ENCODE measurements at places on chromosomes 3 and 15.

DNA sequence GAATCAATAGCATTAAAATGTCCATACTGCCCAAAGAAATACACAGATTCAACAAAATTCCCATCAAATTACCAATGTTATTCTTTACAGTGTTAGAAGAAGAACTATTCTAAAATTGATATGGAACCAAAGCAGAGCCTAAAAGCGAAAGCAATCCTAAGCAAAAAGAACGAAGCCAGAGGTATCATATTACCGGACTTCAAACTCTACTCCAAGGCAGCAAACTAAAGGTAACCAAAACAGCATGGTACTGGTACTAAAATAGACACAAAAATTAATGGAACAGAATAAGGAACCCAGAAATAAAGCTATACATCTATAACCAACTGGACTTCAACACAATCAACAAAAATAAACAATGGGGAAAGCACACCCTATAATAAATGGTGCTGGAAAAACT, 167.5 kb downstream of the ADAMTS9 start:
- no peak for DNase-seq

DNA sequence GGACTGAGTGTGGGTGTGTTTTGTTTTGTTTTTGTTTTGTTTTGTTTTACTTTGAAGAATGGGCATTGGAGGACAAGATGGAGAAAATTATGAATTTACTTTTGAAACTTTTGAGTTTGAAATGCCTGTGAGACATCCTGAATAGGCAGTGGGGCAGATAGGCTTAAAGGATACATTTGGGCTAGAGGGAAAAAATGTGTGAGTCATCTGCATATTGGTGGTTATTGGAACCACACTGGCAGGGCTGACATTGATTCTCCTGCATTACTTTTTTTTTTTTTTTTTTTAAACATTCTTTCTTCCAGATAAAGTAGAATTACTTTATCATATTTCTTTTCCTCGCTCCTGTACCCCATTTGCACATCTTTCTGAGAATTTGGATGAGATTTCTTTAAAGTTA, 56.1 kb downstream of the CALML4 start:
- DNase-seq = no peak

DNA sequence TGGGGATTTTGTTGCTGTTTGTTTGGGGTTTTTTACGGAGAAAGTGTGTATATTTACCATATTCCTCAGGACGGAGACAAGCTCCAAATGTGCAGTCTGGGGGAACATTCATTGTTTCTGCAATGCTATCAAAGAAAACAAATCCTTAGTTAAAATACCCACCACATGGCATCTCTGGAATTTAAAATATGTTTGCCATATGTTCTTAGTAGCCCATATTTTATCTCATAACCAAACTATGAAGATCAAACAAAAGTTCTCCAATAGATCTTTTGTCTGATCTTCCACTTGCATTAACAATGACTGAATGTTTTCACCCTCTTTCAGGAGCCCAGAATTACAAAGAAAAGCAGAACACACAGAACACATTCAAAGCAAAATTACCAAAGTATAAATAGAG, 35.3 kb downstream of the EFHB start:
- DNase-seq = no peak

DNA sequence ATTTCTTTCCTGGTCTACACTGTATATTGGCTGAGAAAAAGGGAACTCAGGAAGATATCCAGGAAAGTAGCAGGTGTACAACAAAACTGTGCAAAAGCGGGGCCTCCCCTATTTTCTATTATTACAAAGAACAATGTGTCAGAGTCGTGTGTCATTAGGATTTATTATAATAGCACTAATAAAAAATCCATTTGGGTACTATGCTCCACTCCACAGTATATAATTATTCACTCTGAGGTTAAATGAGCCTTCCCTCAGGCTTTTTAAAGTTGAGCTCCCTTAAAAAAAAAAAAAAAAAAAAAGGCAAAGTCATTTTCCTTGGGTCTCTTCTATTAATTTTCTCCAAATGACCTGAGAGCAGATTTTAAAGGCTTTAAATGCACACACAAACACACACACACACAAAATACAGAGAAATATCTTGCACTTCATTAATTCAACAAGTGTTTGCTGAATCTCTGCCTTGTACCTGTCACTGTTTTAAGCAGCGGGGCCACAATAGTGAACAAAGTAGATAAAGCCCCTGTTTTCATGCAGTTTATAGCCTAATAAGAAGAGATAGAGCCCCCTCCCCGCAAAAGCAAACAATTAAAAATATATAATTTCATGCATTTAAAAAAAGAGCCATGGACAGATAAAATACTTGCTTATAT, 1.3 kb upstream of the DPP8 start:
- DNase-seq = no peak

DNA sequence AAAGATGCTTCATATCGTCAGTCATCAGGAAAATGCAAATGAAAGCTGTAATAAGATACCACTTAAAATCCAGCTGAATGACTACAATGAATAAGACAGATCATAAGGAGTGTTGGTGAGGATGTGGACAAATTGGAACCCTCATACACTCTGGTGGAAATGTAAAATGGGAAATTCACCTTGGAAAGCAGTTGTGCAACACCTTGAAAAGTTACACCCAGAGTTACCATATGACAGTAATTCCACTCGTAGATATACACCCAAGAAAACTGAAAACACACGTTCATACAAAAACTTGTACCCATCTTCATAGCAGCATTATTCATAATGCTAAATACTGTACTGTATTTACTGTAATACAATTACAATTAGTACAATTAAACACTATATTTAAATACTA, 2.3 kb downstream of the TTC23 start:
- no peak for DNase-seq

DNA sequence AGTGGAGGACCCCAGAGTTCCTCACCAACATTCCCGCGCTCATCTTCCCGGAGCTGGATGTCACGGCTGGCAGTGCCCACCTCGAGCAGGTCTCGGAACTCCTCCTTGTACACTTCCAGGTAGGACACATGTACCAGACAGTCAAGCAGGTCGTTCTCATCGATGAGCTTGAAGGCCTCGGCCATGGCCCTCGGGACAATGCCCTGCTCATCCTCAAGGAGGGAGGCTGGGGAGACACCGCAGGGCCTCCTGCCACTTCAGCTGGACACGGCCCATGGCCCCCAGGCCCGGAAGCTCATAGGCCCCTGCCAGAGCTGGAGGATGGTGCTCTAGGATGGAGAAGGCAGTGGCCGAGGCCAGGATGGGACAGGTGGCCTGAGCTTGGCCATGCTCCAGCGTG, 5.6 kb downstream of the KIF7 start:
- DNase-seq = no peak

DNA sequence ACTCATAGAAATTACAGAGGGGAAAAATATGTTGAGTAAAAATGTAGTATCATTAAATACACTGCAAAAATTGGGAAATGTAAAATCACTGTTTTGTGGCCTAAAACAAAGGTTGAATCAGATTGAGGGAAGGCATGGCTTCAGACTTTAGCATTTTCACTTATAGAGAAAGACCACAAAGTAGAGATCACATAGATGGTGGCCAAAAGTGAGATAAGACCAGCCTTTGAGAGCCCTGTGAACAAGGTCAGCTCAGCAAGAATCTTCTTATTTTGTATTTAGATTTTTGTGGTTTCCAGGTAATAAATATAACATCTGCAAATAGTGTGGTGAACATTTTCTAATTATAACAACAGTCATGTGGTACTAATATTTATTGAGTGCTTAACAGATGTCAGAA, 544.8 kb upstream of the DPPA4 start:
- no peak for DNase-seq

DNA sequence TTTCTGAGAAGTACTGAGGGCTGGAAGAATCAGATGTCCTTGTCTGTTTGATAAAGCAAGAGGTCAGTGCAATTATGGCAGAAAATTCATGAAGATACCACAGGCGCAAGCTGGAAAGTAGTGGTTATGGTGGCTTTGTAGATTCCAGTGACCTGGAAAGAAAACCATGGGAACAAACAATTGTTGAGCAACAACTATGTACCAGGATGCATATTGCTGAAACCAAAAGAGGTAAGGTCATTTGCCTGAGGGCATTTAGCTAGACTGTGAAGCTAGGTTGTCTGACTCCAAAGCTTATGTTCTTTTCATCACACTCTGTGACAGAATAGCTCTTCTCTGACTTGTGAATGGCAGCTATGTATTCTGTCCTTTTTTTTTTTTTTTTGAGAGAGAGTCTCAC, 74.0 kb downstream of the B3GALNT1 start:
- no peak for DNase-seq

GRCh38 chr3:146115619-146116018, 45.4 kb downstream of the PLOD2 start:
- no peak for DNase-seq

- no peak for DNase-seq
Measured at GRCh38 chr15:52879904-52880303, 89.8 kb upstream of the ONECUT1 start.

- no peak for DNase-seq
Measured at GRCh38 chr3:181629029-181629428, 82.7 kb upstream of the SOX2 start.

DNA sequence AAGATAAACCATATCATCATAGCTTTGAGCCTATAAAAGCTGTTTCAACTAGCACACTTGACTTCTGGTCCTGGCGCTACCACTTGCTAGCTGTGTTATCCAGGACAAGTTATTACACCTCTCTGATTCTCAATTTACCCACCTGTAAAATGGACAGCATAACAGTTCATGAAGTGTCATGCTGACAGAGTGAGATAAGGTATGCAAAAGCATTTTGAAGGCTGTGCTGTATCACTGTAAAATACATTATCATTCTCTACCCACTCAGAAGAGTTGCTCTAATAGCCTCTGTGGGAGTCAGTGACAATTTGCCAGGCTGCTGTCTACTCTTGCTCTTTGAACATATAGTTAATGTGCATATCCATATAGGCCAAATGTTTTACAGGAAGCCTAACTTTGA, 93.0 kb downstream of the SSR3 start:
- DNase-seq = no peak

- DNase-seq = no peak
Measured at GRCh38 chr3:41679374-41679773, 282.5 kb downstream of the ULK4 start.

- no peak for DNase-seq
Measured at GRCh38 chr3:82294609-82295008, 533.2 kb upstream of the GBE1 start.

- DNase-seq = no peak
Measured at GRCh38 chr3:120460181-120460790, 9.5 kb upstream of the FSTL1 start.

DNA sequence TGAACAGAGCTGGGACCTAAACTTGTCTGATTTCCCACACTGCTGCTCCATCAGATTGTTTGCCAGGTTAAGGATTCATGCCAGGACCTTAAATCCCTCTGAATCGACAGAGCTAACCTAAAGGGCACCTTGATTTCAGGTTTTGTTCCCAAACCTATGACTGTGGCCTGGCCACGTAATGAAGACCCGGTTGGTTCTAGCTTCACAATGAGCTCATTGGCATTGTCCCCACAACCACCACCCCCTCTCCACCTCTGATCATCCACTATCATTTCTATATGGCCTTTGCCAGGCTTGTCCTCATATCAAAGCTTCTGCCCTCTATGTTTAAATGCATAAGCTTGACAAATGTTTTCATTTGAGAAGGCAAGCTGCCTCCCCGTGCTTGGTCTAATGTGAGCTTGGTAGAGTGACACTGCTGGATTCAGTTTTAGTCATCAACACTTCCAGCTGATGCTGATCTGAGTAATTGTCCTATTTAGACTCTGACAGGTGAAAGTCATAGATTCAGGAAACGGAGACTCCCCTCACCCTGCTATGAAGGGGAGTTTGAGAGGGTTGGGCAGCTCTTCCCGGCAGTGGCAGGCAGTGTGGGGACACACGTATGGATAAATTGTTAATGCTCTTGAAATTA, 407.1 kb upstream of the CFAP20DC start:
- no peak for DNase-seq

GRCh38 chr3:122794483-122794778, 438 bp upstream of the SLC49A4 start:
- no peak for DNase-seq

DNA sequence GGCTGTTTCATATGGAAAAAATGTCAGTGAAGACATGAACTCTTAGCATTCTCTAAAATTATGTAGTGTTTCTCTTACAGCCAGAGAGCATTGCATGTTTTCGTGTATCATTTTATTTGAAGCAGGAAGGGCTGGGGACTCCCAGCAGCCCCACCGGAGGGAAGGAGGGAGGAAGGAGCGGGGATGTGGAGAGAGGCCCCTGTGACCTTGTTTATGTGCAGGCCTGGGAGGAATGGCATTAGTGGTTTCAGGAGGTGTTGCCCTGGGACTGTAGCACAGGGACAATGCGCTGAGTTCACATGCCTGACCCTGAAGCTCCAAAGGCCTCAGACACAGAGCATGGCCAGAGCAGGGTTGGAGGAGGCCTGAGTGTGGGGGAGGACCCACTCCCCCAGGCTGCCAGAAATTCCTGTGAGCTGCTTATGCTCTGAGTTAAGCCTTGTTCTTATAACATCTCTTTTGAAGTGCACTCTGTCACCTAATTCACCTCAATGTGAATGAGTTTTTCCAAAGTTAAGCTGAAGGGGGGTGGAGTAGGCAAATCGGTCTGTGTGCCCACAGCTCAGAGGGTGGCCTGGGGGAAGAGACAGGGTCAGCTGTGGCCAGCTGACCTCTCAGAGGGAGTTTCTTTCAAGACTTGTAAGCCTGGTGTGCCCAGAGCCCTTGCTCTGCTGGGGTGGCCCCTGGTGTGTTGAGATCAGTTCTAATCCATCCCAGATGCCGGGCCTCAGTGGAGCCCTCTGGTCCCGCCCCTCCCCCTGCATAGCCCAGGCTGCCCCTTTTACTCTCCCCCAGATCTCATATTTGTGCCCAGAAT, 3.9 kb upstream of the RNU6-1 start:
- no peak for DNase-seq

GRCh38 chr15:91422797-91423196, 322.7 kb downstream of the SV2B start:
- no peak for DNase-seq

DNA sequence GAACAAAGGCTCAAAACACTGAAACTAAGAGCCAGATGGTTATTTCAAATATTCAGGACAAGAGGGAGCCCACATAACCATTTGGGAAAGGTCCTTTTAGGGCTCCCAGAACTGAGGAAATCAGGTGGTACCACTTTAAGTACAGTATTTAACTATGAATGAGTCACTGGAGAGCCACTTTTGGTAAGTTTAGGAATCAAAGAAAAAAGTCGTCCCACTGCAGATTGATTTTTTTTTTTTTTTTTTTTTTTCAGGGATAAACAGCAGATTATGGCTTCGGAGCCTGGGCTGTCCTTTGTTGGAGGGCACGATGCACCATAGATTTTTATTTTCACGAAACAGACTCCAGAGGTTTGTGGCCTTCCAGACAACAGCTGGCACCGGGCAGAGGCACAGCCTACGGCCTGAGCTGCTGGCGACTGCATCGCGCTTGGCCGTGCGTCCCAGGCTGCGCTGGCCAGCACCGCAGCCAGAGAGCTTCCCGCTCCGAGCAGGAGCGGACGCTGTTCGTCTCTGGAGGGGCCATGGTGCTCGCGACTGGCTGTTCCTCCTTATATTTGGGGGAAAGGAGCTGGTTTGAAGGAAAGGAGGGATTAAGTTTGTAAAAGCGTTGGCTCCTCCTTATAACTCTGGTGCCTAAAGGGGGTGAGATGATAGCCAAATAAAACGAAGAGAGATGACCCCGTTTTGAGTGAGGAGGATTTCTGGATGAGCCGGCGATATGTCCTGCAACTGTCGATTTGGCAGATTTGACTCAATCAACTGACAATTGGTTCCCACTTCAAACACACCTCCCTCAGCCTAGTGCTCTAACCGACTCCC, 152.9 kb upstream of the GOLIM4 start:
- no peak for DNase-seq

GRCh38 chr3:172859041-172859440, 108.5 kb downstream of the ECT2 start:
- no peak for DNase-seq

- DNase-seq = no peak
Measured at GRCh38 chr15:39396979-39397615, 183.8 kb upstream of the THBS1 start.

- no peak for DNase-seq
Measured at GRCh38 chr15:29822100-29822683, at the start of gene TJP1. Gene TJP1, minus strand, starts transcription at chr15:29822468. Its CDS starts 440 bp downstream, at chr15:29822028.
